Motor neuron (in vitro differentiated cells): ENCODE measurements at places on chromosomes 4 and X. TPM values are rescaled to one million over a fixed set of nuclear protein-coding genes. Genes with fewer than 3 reads are reported as not detected.

DNA sequence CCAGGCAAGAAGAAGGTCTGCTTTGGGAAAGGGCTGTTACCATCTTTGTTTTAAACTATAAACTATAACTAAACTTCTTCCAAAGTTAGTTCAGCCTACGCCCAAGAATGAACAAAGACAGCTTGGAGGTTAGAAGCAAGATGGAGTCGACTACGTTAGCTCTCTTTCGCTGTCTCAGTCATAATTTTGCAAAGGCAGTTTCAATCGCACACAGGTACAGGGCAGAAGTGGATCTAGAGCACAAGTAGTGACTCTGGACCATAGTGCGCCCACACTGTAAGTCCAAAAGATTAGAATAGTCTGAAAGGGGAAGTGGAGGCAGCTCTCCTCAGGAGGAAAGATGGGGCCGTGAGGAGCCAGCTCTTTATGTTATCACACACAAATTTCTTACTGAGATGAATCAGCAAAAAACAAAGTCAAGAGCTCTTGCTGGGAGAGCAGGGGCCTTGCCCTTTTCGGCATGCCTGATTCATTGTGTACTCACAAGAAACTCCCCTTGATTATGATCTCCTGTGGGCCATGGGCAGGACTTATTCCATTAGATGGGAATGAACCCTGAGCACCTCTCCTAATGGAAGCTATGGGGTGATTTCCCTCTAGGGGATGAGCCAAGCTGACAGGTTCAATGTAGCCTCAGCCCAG lies 58.6 kb downstream of the FUNDC1 start:
- no peak for ATAC-seq

Gene TLR3
- total RNA-seq = 2.8 and 3.1 TPM in 2 replicates

GRCh38 chr4:180900781-180901180 lies 1342.4 kb upstream of the TENM3 start:
- ATAC-seq = no peak

- ATAC-seq = no peak
Observed at GRCh38 chrX:24196509-24196908, 47.0 kb downstream of the ZFX start.

DNA sequence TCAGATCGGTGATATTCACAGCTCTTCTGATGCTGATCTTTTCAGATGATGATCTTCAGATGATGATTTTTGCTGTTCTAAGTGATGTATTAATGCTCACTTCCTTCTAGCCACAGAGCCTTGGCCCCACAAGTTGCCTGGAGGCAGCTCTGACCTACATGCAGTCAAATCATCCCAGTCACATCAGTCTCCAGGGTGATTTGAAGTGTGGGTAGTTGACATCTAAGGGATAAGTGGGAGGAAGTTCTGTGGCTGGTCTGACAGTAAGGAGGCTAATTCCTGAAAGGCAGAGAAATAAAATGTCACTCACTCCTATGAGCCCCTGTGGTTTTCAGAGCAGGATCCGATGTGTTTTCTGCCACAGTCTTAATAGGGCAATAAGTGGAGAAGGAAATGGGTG lies 79.8 kb upstream of the RPL34 start:
- no peak for ATAC-seq

DNA sequence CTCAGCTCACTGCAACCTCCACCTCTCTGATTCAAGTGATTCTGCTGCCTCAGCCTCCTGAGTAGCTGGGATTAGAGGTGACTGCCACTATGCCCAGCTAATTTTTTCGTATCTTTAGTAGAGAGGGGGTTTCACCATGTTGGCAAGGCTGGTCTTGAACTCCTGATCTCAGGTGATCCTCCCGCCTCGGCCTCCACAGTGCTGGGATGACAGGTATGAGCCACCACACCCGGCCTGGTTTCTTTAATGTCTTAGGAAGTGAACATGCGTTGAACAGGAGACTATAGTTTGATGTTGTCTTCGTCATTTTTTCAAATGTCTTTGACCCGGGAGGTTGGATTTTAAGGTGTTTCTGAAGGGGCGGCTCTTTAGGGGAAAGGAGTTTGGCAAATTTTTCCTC lies 91.0 kb downstream of the DHRSX start:
- ATAC-seq = no peak

DNA sequence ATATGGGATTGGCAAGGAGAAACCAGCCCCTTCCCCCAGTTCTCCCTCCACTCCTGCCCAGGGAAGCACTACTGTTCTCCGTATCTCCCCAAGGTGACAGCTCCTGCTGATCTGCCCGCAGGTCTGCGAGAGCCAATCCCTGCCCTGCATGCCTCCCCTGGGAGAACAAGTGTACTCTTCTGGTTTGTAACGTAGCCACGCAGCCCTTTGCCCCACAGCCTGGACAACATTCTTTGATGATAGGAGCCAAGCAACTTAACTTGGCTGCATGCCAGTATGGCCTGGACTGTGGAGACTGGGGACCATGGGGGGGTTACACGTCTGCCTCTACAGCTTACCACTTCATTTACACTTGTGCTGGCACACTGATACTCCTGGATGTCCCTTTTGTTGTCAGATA lies 2.0 kb downstream of the STBD1 start:
- no peak for ATAC-seq

DNA sequence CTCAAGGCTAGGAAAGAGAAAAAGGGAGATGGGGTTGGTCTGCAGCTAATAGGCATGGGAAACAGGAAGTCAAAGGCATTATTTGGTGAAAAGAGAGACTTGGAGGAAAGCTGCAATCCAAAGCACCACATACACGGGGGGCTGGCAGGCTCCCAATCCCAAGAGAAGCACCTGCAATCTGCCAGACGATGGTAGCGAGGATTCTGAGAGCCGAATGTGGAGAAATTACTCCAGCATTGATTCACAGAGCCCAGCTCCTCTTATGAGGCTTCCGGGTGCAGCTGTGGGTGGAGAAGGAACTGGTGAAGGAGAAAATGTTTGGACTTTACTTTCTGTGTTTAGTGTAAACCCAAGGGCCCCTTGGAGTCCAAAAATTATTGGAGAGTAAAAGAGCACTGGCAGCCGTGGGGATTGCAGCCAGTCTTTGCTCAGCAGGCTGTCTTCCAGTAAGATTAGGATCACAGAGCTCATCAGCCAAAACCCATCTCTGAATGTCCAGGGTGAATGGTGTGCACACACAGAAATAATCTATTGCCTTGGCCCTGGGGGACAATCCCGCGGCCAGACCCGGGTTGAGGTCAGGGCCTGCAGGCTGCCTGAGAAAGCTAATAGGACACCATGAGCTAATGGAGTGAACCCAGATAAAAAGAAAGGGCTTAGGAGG lies 197.6 kb downstream of the KIT start:
- no peak for ATAC-seq

DNA sequence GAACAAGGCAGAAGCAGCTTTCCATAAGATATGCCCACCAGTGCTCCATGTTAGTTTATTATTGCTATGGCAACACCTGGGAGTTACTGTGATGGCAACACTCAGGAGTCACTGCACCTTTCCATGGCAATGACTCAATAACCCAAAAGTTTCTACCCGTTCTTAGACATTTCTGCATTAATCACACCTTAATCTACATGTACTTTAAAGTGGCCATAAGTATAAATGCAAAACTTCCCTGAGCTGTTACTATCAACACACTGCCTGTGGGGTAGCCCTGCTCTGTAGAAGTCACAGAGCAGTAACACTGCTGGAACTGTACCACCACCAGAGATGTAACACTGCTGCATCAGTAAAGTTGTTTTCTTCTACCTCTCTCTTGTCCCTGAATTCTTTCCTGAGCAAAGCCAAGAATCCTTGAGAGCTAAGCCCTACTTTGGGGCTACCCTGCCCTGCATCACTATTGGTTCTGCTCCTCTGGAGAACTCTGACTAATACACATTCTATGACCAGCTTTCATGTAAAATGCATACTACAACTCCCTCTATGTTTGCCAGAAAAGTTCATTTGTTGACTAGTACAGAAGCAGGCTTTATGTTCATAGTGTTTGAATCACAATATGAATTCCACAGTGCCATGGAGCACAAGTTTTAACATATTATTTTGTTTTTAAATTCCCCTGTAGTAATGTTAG lies 43.5 kb upstream of the GPR174 start:
- no peak for ATAC-seq
